CD4-positive, alpha-beta T cell treated with Interleukin-4 for 4 hours (primary cell): ENCODE measurements at places on chromosomes 7 and 10.

GRCh38 chr10:130807721-130808120 lies 503.8 kb downstream of the TCERG1L start:
- no peak for DNase-seq

DNA sequence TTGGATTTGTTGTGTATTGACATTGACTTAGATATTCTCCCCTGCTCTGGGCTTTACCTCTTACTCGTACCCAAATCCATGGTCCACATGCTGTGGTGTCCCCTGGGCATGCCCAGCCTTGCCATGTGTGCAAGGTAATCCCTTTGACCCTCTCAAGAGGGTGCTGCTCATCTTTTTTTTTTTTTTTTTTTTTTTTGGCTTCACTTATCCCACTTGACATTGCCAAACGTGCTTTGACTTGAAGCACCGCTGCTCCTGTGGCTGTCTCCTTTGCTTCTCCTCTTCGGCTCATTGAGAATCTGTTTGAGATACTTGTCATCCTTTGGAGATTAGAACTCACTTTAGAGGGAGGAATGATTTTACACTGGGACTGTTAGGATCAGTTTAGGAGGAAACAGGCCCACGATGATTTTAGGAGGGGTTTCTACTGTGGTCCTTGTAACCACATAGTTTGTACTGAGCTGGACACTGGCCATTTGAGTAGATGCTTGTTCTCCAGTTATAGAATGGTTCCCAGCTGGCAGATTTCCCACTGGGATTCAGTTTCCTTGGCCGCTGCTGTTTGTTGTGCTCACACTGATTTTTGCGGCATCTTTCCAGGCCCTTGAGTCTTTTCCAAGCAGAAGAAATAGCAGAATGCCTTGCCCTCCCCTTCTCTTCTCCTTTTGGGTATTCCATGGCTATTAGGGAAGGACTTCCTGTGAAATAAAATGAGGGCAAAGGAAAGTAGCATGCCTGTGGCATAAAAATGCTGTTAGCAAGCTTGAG lies 184.8 kb downstream of the AUTS2 start:
- DNase-seq: no peak

- no peak for DNase-seq
Measured at GRCh38 chr7:119483364-119483763, 789.6 kb upstream of the KCND2 start.

- DNase-seq: no peak
Measured at GRCh38 chr7:44936322-44936721, 42.5 kb downstream of the MYO1G start.

DNA sequence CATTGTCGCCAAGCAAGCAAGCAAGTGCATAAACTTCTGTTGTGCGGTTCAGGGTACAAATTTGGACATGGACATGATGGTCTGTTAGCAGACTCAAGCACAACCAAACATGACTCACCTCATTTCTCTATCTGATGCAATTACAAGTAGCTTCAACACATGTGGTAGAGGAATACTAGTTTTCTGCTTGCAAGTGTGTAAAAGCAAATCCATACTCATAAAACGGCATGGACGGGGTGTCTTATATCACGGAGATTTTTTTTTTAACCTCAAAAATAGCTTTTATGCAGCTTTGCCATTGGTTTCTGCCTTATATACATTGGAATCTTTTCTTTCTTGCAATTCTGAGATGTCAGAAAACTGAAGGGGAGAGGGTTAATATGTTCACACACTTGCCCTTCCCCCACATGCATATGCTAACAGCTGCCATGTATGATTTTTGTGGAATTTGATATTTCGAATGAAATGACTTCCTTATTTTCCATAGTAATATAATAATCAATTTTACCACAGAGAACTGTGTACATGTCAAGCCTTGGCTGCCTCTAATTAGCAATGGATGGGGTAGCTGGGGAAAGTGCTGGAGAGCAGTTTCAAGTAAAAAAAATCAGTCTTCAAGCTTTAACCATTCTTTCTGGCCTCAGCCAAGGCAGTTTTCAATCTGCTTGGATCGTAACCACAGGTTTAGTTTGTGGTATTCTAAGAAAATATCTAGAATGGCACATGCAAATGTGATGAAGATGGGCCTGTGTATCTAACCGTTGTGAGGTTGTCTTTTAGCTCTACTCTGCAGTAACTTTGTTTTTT lies 106.0 kb upstream of the PDCD4 start:
- DNase-seq: no peak

- DNase-seq: no peak
Measured at GRCh38 chr7:130492523-130493274, 814 bp downstream of the MEST start.

DNA sequence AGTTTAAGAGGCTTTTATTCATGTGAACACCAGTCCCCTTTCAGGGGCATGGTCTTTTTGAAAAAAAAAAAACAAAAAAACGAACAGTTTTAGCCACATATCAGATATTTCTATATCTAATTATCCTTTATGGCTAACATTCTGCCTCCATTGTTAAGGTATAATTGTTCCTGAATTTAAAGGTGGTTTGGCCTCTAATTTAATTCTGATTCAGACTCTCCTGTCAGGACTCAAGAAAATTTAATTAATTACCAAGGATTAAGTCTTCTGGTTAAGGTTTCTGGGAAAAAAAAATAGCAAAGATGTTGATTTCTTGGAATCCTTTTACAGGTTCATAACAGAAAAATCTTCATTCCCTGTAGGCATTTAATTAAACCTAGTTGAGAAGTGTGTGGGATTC lies 27.4 kb downstream of the COL1A2 start:
- DNase-seq: no peak

GRCh38 chr10:123855008-123855684 lies 36.5 kb downstream of the CPXM2 start:
- DNase-seq: no peak

- DNase-seq: no peak
Measured at GRCh38 chr10:30970760-30971460, 60.8 kb downstream of the ZNF438 start.

DNA sequence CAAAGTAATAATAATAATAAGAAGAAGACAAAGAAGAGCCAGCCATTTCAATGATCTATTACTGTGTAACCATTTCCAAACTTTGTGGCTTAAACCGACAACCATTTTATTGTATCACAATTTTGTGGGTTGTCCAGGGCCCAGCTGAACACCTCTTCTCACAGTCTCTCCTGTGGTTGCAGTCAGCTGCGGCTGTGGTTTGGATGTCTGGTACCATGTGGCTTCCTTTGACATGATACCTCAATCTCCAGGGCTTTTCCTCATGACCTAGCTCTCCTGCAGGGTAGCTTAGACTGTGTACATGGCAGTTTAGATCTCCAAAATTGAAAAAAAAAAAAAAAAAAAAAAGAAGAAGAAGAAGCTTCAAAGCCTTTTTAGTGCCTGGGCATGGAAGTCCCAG lies 72.6 kb upstream of the NFKB2 start:
- DNase-seq: peak; percentile 57

DNA sequence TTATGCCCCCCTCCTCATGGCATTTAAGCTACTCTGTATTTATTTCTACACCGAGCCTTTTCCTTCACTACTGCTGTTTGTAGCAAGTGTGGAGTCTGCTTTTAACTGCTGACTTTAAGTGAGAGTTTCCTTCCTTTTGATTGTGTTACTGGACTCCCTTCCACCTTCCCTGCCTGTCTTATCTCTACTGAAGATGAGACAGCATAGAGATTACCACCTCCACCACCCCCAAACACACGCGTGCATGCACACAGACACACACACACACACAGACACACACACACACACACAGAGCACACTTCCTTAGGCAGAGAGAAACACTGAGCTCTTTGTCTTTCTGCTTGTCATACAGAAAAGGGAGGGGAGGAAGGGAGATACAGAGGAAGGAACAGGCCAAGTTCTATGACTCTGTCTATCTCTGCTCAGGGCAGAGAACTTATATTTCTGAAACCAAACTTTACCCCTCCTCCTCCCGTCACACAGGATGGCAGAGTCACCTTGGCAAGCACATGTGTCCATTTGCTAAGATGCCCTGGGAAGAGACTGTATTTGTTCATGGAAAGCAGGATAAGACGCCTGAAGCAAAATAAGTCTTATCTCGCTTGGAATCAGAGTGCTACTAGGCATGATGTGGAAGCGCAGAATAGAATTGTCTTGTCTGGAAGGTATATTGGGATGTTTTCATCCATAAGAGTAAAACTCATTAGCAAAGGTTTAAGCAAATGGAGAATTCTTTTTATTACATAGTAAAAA lies 81.8 kb upstream of the CAV2 start:
- DNase-seq: no peak

- no peak for DNase-seq
Measured at GRCh38 chr10:6109444-6109775, 20.6 kb downstream of the RBM17 start.

DNA sequence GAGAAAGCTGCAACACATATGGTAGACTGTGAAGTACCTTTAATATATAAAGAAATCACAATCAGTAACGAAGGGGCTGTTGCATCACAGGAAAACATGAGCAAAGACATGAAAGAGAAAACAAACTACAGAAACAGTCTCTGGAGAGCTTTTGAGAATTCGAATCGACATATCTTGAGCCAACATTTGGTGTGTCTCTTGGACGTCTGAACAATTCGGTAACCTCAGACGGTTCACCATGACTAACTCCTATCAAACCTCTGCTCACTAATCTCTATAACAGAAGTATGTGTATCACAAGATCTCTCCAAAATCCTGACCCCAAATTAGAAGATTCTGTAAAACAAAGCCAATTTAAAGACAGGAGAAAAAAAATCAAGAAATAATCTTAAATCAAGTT lies 262.0 kb upstream of the YAE1 start:
- DNase-seq: no peak

GRCh38 chr7:84022009-84022408 lies 172.6 kb downstream of the SEMA3A start:
- DNase-seq: no peak
